NCI-H1092 treated with DMSO at 0.1 percent for 48 hours (cell line): ENCODE measurements at places on chromosomes 13 and 19.

DNA sequence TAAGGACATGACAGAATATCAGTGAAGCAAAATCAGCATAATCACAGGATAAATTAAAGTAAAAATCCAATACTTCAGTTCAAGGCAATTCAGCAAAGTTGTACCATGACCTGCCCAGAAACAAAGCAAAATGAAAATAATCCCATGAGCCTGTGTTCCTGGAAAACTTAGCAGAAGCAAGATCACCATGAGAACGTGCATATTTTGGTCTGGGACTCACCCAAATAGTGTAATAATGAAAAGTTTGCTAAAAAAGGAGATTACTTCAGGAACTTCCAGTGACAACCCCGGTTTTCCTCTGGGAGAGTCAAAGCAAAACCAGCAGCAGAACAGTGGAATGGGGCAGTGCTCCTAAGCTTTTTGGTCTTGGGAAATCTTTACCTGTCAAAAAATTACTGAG is 14.9 kb upstream of the RPL21 start:
- no peak for DNase-seq

DNA sequence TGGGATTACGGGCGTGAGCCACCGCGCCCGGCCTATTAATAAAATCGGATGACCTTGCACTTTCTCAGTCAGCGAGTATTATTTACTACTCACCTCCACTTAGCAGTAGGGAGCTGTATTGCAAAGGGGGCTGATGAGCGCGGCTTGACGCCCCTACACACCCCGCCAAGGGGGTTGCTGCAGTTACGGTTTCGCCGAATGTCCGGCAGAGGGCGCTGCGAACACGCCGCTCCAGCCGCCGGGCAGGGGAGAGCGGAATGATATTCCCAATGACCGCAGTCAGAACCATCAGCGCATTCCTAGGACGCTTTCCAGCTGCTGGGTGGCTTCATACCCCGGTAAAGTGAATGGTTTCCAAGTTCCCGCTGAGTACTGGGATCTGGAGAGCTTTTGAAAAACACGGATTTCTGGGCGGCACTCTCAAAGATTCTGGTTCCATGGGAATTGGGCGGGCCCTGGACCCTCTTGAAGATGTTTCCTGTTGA is 30.0 kb upstream of the TPT1 start:
- no peak for DNase-seq

GRCh38 chr13:76016799-76017400 is 380.8 kb downstream of the LMO7 start:
- peak; percentile 44 for DNase-seq

DNA sequence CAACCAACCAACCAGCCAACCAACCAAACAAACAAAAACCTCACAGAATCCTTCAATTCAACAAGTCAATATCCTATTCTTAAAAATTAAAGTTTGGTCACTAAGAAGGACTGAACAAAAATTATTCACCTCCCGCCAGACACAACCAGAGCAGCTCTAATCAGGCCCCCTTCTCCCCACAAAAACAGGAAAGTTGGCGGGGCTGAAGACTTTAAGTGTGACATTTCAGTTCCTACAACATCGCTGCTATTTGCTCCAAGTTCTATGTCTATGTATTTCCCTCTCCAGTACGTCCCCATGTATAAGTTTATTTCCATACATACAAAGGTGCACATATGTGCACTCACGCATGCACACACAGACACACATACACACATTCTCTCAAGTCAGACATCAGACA is 32.8 kb upstream of the STK24 start:
- no peak for DNase-seq

DNA sequence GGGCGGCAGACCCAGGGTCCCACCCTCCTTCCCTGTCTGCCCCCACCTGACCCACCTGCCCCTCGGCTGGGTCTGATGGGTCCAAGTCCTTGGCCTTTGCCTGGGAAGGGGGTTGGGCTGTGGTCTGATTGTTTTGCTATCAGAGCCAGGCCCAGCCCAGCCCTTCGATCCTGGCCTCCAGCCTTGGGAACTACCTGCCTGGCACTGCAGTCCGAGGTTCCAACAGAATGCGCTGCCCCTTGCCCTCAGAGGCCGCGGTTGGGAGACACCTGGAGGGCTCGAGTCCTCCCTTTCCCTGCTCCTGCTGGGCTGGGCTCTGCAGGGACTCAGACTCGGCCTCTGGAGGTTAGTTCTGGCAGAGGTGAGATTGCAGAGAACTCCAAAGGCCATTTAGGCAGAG is 1.6 kb downstream of the CCL25 start:
- DNase-seq, result no peak

- DNase-seq, result no peak
Measured at GRCh38 chr19:44908074-44908835, 2.7 kb downstream of the APOE start.

DNA sequence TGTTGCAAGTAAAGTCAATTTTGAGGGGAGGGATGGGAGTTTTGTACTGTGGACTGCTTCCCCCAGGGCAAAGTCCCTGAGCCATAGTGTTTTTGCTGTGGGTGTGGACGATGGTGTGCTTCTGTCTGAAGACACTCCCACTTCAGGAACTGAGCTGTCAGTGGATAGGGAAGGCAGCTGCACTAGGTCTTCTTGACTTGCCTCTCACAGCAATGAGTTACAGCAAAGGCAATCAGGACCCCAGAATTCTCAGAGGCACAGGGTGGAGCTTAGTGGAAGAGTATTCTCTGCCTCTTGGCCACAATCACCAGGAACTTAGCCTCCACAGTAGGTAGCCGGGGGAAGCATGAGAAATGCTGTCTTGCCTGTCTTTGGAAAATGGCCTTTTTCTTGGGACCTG is 1416.6 kb upstream of the MIR17HG start:
- no peak for DNase-seq

DNA sequence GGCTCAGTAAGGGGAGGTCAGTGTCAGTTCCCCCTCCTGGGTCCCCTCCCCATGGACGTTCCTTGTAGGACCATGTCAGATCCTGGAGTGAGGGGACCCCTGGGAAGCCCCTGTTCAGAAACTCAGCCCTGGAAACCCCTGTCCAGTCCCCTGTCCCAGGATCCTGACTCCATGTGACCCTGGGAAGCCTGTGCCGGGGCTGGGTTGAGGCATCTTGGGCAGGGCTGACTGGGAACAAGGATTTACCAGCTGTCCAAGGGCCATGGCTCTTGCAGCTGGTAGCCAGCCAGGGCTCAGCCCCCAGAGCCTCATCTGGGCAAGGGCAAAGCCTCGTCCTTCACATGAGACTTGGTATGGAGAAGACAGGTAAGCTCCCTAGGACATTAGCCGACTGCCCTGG is 25.1 kb downstream of the CEACAM4 start:
- no peak for DNase-seq

DNA sequence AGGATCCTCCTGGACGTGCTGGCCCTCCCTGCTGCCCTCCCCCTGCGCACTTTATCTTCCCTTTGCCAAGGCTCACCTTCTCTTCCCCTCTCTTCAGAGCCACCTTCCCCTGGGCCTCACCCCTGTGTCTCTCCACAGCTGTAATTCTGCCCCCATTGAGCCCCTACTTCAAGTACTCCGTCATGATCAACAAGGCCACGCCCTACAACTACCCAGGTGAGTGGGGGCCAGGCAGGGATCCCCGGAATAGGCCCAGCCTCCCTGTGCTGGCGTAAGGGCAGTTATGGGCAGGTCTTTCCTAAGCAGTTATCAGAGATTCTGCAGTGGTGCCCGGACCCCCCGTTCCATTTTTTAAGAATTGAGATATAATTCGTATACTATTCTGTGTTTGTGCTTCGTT is 3.1 kb downstream of the NDUFA3 start:
- DNase-seq, result no peak

GRCh38 chr19:42467183-42467760 is 24.5 kb upstream of the CXCL17 start:
- DNase-seq, result no peak

DNA sequence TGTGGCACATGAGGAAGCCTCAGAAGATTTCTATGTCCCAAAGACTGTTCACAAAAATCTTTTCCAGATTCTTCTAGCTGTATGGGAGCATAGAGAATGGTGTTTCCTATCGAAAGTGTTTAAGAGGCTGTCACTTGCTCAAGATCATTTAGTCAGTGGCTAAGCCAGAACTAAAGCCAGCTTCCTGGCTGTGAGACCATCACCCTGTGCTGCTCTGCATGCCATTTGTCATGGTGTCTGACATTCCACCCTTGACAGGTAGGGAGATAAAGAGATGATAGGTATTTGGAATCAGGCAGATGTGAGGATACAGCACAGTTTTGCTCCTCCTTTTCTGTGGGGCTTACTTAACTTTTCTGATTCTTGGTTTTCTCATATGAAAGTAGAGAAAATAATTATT is 177.3 kb downstream of the DNAJC15 start:
- DNase-seq, result no peak

DNA sequence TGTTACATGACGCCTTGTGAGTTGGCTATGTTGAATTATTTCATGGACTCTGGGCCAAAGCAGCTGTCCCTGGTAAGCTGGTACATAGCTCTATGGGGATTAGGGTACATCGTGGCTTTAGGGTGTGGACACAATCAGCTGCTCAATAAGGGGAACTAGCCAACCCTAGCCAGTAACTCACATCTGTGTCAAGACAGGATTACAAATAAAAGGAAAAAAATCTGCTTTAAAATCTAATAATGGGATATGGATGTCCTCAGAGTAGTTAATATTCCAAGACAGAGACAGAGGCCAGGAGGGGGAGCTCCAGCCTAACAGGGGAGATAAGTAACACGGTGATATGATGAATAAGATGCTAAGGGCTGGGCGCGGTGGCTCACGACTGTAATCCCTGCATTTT is 21.1 kb upstream of the ZNF766 start:
- DNase-seq, result peak; percentile 13

DNA sequence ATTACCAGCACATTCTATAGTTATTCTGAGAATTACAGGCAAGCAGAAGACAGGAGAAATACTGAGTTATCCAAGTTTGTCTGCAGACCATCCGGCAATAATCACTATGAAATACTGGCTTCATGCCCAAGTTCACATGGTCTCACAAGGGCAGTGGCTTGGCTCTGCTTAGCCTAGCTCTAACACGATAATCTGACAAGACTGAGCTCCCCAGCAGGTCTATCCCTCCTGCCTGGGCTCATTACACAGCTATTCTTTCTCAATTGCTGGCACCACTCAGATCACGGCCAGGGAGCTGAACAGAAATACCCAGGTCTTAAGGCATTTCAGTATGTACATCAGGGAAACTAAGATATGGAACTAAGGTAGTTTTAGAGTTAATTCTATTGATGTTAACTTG is 361.6 kb upstream of the PCDH20 start:
- DNase-seq, result no peak

DNA sequence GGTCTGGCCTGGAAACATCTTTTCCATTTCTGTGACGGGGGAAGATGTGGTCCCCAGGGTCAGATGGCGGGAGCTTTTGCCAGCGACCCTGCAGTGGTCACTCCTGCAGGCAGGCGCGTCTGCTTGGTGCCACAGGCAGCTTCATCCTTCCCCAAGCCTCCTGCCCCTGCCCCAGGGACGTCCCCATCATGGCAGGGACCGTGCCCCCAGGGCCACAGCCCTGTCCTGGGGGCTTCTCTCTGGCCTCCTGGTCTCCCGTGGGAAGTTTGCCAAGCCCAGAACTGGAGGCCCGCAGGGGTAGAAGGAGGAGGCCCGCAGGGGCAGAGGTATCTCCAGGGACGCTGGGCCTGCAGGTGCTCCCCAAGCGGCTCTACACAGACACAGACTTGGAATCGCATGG is 47.5 kb downstream of the TMEM255B start:
- no peak for DNase-seq

DNA sequence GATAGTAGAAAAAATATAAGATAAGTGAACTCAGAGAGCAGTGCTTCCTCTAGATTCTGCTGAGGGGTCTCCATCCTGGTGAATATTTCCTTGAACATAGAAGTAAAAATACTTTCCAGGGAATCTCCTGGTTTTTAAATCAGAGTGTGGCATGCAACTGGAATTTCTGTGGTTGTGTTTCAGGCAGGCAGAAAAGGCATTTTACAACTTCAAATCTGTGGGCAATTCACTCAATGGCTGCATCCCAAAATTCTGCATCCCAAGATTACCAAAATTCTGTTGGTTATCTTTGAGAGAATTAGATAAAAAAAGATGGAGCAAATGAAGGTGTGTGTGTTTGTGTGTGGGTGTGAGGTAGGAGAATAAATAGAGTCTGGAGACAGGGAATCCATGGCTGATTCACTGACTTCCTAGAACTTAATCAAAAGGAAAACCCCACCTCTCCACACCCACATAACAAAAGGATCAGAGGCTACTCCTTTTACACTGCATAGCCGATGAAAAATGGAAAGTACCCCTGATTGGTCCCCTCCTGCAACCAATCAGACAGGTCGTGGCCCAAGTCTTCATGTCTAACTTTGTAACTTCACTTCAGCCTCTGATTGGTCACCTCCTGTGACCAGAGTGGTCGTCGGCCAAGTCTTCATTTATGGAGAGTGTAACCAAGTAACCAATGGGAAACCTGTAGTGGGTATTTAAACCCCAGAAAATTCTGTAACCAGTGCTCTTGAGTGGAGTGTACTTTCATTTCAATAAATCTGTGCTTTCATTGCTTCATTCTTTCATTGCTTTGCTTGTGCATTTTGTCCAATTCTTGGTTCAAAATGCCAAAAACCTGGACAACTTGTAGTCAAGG is 112.8 kb downstream of the DLEU7 start:
- no peak for DNase-seq

DNA sequence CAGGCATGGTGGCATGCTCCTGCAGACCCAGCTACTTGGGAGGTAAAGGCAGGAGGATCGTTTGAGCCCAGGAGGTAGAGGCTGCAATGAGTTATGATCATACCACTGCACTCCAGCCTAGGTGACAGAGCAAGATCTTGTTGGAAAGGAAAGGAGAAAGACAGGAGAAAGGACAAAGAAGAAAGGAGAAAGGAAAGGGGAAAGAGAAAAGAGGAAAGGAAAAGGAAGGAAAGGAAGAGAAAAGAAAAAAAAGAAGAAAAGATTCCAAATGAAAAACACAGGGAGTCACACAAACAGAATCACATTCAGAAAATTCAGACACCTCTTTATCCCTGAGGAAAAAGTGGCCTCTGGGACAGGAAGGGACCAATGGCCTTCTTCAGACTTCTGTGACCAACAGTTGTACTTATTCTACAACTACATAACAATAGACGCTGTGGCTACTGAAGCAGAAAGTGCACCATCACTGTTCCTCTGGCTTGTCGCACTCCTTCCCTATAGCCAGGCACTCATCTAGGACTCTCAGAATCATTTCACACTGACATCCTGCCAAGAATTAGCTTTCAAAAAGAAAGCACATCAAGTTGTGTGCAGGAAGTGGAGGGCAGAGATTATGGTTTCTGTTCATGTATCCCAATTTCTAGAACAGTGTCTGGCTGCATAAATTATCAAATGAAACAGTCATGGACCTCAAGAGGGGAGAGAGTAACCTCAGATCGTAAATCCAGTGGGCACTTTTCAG is 5.9 kb downstream of the MTMR6 start:
- no peak for DNase-seq

DNA sequence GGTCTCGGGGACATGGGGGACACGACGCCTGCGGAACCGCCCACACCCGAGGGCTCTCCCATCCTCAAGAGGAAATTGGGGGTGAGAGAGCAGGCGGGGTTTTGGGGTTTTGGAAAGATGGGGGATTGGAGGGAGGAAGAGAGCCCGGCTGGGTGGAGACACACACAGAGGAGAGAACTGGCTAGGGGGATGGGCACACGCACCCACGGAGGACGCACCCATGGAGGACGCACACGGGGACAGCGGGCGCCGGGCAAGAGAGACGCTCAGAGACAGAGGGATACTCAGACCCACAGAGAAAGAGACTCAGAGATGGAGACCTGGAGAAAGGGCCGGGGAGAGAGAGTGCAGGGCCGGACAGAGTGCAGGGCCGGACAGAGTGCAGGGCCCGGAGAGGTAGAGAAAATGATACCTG is 52.1 kb downstream of the MAP4K1 start:
- no peak for DNase-seq

- DNase-seq, result no peak
Measured at GRCh38 chr19:48619692-48620585, 633 bp downstream of the SPHK2 start.
